ENCODE measurements at places on chromosomes 5 and 9. TPM values are rescaled to one million over a fixed set of nuclear protein-coding genes. Genes with fewer than 3 reads are reported as not detected.

Gene STX17
- 17.6 TPM for total RNA-seq

Gene ADGRV1
- 0.12 TPM for total RNA-seq

Gene FGFR4
- 3.8 TPM for total RNA-seq

Gene AIF1L
- total RNA-seq = 39.7 TPM

Gene NR2F1
- 23.9 TPM for total RNA-seq

DNA sequence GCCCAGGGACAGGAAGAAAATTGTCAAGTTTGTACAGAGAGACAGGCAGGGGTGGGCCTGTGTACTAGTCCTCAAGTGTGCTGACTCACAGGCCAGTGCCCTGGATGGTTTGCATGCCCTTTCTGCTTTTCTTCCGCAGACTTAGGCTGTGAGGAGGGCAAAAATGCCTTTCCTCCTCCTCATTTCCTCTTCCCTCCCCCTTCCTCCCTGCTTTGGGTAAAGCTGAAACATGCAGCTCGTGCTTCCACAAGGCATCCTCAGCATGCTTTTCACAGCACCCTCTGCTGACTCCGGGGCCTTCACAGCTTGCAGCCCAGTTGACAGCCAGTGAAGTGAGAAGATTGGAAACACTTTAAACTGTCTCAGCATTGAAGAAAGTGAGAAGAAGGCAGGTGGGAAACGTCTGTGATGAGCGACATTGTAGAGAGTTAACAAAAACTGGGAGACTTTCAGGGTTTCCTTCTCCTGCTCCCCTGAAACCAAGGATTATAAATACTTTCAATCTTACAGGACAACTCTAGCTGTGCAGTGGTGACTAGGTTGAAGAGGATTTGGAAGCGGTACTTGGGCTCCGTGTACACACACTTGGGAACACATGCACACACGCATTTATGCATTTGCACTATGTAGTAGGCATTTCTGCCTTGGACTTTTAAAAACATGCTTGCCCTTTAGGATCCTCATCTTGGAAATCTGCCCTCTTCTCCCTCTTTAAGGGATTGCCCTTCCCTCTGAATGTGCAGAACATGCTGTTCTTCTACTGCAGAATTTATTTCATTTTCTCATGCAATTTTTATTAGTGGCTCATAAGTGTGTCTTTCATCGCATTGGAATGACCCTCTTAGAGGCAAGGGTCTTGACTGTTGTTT lies 138.8 kb downstream of the GRIA1 start:
- DNase-seq = peak; percentile 92

DNA sequence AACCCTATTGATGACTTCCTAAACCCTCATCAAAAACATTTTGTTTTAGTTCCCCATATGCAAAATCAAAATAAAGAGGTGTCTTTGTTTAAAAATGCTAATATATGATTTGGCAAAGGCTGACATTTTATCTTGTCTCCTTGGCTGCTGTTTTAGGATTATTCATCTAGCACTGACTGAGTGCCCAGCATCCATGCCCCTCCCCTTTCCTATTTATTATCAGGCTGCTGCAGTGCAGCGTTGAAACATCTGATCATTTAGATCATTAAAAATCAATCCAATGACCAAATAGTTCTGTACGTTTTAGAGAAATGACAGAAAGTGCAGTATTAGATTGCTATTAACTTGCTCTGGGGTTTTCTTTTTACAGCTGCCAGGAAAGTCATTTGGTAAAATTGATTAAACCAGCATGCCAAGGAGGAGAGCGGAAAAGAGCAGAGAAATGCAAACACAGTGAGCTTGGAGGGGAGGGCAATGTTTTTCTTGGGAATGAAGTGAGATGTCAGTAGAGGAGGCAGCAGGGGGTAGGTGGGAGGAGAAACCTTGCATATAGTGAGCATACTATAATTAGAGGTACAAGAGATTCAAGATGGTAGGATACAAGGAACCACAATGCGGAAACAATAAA lies 286.3 kb downstream of the PDE4D start:
- DNase-seq = peak; percentile 36

GRCh38 chr5:122312591-122313406 lies 762 bp downstream of the SNCAIP start:
- peak; percentile 90 for DNase-seq

GRCh38 chr9:136607334-136607919 lies 55.3 kb upstream of the EGFL7 start:
- DNase-seq = no peak

- peak; percentile 87 for DNase-seq
These were observed 9.2 kb downstream of the TMEM250 start for GRCh38 chr9:136109351-136110081.

GRCh38 chr9:125464591-125465385 lies 203.2 kb downstream of the GAPVD1 start:
- no peak for DNase-seq

DNA sequence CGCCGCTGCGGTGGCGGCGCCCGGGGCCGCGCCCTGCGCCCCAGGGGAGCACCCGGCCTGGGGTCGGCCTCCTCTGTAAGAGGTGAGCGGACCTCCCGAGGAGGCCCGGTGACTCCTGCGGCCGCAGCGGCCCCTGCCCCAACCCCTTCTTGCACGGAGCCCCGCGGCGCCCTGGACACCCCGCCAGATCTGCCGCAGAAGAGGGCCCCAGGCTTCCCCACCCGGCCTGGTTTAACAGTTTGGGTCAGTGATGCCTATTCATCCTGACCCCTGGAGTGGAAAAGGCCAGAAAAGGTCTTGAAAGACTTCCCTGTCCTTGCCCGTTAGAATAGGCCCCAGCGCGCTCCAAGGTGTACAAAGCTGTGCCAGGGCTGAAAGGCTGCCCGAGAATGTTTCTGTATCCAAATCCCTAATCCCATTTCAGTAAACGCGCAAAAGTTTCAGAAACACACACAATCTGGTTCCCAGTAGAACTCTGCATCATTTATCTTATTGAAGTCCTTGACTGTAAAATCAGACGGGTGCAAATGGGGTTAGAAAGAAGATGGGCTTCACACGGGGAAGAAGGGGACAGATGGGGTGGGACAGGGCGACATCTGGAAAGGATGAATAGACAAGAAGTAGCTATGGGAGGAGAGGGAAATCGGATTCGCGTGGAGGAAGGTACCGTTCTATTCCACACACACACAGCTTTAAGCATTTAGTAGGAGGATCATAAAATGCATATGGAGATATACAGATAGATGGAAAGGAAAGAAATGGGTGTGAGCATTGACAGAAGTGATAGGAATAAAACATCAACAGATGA lies 1.1 kb upstream of the SSBP2 start:
- DNase-seq = peak; percentile 15

- DNase-seq = no peak
These were observed 105.3 kb upstream of the FCN2 start for GRCh38 chr9:134775081-134775951.

- DNase-seq = peak; percentile 91
These were observed 17.2 kb downstream of the SPTLC1 start for GRCh38 chr9:92097997-92098482.

- no peak for DNase-seq
These were observed 242.1 kb downstream of the BNC2 start for GRCh38 chr9:16628413-16628812.

GRCh38 chr5:173611706-173612105 lies 4.7 kb downstream of the BOD1 start:
- no peak for DNase-seq

DNA sequence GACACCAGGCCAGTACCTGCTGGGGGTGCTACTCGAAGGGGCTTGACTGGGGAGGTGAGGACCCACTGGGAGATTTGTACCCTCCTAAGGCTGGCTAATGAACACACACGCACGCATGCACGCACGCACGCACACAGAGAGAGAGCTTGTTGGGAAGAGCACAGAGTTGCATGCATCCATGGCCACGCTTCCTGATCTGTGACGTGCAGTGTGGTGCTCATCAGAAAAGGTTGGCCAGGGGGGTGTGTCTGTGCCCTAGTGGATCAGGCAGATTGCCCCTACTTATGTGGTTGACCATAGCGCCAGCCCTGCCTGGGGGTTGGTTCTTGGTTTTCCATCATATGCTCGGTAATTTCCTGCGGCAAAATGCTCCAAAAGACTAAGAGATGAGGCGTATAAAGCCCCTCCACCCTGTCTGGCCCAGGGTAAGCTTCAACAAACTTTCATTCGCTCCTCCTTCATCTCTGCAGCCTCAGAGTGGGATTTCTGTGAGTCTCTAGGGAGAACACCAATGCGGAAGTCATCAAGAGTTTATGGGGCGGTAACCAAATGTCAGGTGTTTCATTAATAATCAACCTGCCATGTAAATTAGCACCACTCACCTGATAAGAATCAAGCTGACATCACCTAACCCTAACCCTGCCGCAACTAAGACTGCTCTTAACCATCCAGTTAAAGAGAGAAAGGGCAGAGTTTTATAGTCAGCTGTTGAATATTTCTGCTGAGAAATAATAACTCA lies 8.0 kb upstream of the GFI1B start:
- no peak for DNase-seq

DNA sequence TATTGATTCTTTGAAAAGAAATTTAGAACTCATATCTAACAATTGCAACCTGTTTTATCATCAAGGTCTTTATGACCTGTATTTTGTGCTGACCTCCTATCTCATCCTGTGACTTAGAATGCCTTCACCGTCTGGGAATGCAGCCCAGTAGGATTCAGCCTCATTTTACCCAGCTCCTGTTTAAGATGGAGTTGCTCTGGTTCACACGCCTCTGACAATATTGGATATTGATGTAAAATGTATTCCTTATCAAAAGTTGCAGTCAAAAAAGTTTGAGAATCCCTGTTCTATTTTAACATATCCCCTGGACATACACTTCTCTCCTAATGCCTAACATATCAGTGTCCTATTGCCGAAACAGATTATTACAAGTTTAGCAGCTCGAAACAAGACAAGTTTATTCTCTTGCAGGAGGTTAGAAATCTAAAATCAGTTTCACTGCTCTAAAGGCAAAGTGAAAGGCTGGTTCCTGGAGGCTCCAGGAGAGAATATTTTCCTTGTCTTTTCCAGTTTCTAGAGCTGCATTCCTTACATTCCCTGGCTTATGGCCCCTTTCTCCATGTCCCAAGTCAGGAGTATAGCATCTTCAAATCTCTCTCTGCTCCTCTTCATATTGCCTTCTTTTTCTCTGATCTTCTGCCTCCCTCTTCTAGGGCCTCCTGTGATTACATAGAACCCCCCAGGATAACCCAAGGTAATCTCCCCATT lies 31.5 kb upstream of the LVRN start:
- no peak for DNase-seq

GRCh38 chr5:87141544-87141943 lies 126.1 kb upstream of the RASA1 start:
- DNase-seq = no peak

- no peak for DNase-seq
These were observed 17.8 kb upstream of the TRAF1 start for GRCh38 chr9:120944434-120944843.

Data from endothelial cell of umbilical vein (primary cell).